Left forelimb (tissue), 1 donor: ENCODE measurements at places on chromosomes 2 and 18.

- DNase-seq: no peak
Measured at GRCh38 chr2:219570924-219571310, 422 bp downstream of the OBSL1 start.

- DNase-seq: no peak
Measured at GRCh38 chr2:105738658-105739241, 6.0 kb upstream of the NCK2 start.

DNA sequence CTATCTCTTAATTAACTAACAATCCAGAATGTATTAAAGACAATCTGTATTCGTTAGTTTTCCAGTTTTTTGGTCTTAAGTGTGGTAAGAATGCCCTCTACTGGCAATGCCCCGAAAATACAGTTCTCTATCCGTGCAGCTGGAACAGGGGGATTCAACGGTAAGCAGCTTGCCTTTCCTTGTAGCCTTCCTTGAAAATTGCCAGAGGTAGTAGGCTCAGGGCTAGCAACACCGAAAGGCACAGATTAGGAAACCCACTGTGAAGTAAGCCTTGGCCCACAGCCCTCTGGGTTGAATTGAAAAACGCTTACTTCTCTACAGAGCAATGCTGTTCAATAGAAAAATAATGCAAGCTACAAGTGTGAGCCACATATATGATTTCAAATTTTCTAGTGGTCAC is 17.1 kb upstream of the VPS4B start:
- no peak for DNase-seq

GRCh38 chr2:235170016-235170415 is 218.2 kb downstream of the SH3BP4 start:
- DNase-seq: no peak

DNA sequence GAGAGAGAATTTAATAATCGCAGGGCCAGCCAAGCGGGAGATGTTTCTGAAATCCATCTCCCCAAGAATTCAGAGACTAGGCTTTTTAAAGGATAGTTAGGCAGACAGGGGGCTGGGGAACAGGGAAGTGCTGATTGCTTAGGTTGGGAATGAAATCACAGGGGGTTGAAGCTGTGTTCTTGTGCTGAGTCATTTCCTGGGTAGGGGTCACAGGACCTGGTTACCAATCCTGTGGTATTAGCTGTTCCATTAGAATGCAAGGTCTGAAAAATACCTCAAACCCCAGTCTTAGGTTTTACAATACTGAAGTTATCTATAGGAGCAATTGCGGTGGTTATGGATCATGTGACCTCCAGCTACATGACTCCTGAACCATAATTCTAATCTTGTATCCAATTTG is 4.6 kb downstream of the SP140 start:
- DNase-seq: no peak

DNA sequence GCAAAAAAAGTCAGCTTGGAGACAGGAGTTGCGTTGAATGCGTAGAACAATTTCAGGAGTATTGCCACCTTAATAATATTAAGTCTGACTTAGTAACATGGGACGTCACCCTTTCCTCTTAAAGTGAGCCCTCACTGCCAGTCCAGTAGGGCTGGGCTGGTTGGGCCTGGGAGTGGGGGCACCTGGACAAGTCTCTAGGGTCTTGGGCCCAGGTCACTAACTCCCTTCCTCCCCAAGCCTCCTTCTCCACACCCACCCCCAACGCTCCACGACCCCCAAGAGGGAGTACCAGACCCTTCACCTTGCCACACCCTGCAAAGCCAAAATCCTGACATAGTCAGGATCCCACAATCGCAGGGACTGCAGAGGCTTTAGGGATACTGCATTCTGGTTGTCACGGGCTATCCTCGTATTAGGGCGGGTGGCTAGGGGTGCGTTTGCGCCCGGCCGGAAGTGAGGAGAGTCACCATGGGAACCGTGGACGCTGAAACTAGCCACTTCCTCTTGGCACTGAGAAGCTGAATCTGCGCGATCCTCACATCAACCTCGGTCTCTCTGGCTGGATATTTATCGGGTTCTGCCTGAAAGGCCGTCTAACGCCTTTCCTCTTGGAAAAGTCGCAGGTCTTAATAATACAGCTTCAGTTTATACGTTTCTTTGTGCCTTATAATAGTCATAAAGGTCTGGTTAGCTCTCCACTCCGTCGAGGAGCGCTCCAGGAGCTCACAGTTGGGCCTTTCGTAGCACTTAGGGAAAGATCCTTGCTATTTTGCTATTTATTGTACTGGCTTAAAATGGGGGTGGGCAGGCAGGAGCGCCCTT is 10.3 kb upstream of the CXXC1 start:
- DNase-seq: no peak

DNA sequence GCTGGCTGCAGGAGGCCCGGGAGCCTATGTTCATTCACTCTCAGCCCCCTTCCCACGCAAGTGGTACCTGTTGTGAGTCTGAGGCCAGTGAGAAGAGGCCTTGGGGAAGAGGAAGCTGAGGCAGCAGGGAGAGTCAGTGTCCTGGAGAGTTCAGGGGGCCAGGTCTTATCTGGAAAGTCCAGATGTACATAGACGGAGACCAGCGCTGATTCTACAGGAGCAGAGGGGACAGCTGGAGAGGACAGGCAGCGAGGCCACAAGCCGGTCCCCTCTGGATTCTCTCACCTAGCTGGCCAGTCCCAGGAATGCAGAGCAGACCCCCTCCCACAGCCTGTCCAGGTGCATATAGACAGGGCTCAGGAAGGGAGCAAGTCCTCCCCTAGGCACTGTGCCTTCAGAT is 29.1 kb upstream of the SELENOI start:
- DNase-seq: no peak

GRCh38 chr18:21179590-21180220 is 62.3 kb upstream of the GREB1L start:
- DNase-seq: no peak

GRCh38 chr18:47970664-47971531 is 40.4 kb upstream of the SMAD2 start:
- DNase-seq: no peak

GRCh38 chr2:15782769-15783294 is 157.5 kb upstream of the MYCN start:
- DNase-seq: no peak

DNA sequence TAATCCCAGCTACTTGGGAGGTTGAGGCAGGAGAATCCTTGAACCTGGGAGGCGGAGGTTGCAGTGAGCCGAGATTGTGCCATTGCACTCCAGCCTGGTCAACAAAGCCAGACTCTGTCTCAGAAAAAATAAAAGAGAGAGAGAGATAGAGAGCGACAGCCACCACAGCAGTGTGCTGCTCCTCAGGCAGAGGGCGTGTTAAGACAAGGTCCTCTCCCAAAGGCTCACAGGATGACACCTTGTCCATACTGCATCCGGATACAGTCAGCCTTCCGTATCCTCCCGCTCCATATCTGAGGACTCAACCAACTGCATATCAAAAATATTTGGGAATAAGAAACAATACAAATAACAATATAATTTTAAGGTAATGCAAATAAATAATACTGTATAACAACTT is 20.1 kb downstream of the ARL4C start:
- no peak for DNase-seq

- no peak for DNase-seq
Measured at GRCh38 chr2:74025971-74026612, 41.4 kb downstream of the TET3 start.

GRCh38 chr2:232073699-232074098 is 112.2 kb downstream of the DIS3L2 start:
- DNase-seq: no peak

GRCh38 chr2:61014763-61015162 is 2.8 kb upstream of the PEX13 start:
- no peak for DNase-seq

DNA sequence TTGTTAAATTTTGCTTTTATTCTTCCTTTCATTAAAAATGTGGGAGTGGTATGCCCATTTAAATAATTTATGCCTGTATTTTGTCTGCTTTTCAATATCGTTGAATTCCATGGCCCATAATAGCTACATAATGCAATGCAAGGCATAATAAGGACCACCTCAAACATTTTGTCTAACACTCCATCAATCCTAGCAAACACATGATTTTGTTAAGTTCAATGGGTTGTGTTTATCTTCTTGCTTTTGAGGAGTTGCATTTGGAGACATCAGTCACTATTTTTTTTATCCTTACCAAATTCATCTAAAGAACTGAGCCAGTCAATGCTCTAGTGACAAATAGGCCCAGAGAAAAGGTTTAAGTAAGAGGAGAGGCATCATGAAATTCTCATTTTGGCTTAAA is 145.5 kb downstream of the ZNF385B start:
- DNase-seq: no peak

GRCh38 chr18:34297287-34297686 is 72.6 kb upstream of the NOL4 start:
- DNase-seq: no peak

GRCh38 chr2:109256111-109256510 is 127.1 kb downstream of the SH3RF3 start:
- DNase-seq: peak; percentile 9

GRCh38 chr18:68548904-68549870 is 165.7 kb downstream of the TMX3 start:
- no peak for DNase-seq

GRCh38 chr2:7633566-7634153 is 716.4 kb downstream of the RNF144A start:
- no peak for DNase-seq

DNA sequence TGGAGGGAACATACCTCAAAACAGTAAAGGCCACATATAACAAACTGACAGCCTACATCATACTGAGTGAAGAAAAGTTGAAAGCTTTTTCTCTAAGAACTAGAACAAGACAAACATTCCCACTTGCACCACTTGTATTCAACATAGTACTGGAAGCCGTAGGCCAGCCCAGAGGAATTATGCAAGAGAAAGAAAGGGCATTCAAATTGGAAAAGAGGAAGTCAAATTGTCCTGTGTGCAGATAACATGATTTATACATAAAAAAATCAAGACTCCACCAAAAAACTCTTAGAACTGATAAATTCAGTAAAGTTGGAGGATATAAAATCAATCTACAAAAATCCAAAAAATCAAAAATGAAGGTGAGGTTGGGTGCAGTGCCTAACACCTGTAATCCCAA is 8.0 kb upstream of the KDM3A start:
- DNase-seq: no peak

DNA sequence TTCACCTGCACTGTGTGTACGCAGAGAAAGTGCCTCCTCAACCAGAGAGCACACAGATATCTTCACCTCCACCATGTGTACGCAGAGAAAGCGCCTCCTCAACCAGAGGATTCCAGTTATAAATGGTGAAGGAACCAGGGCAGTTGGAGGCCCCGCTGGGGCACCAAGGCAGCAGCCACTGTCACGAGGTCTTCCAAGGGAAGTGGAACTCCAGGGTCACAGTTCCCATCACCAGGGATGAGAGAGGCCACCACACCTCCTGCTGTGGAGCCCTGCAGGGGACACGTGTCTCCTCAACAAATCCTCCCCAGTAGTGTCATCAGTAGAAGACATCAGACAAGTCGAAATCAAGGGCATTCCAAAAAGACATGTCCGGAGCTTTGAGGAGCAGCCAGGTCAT is 28.2 kb upstream of the NFATC1 start:
- no peak for DNase-seq

DNA sequence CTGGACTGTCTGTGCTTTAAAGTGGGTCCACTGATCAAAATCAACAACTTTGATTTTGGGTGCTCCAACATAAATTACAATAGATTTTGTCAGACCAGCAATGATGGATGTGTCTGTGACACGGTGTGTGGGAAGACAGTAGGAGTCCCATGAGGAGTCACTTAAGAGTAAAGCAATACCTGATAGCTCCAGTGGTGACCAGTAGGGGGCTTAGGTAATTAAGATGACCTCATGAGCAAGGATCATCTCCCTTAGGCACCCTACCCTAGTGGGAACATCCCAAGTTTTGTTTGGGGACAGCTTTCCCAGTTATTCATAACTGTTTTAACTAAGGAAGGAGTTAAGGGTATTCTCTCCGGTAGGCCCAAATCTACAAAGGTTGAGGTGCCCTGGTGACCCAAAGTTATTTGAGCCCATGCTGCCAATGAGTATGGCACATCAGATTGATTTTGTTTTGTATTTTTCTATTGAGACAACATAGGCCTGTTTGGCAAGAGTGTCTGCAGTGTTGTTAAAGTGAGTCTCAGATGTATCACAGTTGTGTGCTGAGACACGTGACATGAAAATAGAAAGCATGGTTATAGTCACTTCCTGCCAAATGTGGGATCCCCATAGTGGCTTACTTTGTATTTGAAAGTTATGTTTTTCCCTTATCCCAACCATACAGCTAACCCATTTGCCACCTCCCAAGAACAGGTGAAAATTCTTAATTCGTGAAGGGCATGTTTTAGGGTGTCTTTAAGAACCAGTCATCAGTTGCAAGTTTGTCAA is 1337.6 kb upstream of the SLC39A10 start:
- no peak for DNase-seq

GRCh38 chr18:74422541-74422940 is 34.6 kb downstream of the DIPK1C start:
- DNase-seq: no peak

- DNase-seq: no peak
Measured at GRCh38 chr2:140600116-140600515, 1530.7 kb downstream of the LRP1B start.

- no peak for DNase-seq
Measured at GRCh38 chr18:48061781-48062570, 131.5 kb upstream of the SMAD2 start.

GRCh38 chr2:164675027-164675426 is 53.7 kb upstream of the GRB14 start:
- no peak for DNase-seq

DNA sequence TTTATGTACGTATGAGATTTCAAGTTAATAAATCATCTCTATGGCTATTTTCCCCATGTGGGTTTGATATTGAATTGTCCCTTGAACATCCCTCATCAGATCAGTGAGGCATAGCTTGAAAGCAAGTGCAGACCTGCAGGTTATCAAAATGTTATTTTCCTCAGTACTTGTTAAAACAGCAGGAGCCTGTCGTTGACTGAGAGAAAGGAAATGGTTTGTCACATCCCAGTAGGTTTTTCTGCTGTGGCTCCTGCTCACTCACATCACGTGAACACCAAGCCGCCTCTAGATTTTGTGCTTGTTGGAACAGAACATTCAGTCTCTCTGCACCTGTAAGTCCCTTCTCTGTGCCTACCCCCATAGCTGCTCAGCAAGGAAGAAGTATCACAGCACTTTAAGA is 340.3 kb downstream of the CELF4 start:
- DNase-seq: no peak

GRCh38 chr2:145561152-145561551 is 1041.2 kb upstream of the ZEB2 start:
- no peak for DNase-seq
